ENCODE measurements at places on chromosomes 1 and 21.

DNA sequence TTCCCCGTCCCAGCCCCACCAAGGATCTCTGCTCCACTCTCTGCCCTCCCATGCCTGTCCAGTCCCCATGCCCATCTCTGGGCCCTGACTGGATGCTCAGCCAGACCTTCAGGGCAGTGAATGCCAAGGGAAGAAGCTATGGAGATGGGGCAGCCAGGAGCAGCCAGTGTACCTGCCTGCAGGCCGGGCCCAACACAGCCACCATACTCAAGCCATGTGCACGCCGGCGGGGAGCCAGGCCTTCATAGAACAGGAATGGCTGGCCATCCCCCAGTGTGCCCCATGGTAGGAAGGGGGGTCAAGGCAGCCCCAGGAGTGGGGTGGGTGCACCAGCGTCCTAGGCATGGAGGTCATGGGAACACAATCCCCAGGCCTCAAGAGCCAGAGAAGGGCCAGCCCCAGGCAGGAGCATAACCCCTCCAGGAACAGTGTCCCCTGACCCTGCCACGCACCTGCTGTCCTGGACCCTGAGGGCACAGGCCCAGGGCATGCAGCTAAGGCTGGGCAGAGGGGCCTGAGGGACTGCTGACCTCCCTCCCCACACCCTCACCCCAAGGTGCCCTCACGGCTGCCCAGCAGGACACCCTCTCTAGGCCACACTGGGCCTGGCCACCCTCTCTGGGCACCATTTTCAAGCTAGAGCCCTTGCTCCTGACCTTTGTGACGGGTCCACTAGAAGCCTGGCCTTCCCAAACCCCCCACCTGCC lies 20.3 kb upstream of the ARF1 start:
- no peak for DNase-seq

DNA sequence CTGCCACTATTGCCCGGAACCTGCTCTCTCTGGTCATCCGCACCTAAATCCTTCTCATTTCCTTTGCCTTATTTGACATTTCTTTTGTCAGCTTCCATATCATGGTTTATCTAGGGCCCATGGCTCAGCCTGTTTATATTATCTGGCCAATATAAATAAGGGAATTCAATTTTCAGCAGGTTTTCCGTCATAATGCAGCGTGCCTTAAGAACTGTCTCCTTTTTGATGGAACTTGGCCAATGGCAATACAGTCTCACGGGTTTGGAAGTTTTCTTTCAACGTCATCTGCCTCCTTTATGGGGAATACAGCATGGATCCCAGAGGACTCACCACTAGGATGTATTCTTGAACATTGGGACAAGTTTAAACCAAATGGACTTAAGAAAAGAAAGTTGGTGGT lies 77.8 kb upstream of the KIAA0040 start:
- no peak for DNase-seq

- DNase-seq = no peak
These were observed 12.8 kb upstream of the E2F2 start for GRCh38 chr1:23543707-23544443.

DNA sequence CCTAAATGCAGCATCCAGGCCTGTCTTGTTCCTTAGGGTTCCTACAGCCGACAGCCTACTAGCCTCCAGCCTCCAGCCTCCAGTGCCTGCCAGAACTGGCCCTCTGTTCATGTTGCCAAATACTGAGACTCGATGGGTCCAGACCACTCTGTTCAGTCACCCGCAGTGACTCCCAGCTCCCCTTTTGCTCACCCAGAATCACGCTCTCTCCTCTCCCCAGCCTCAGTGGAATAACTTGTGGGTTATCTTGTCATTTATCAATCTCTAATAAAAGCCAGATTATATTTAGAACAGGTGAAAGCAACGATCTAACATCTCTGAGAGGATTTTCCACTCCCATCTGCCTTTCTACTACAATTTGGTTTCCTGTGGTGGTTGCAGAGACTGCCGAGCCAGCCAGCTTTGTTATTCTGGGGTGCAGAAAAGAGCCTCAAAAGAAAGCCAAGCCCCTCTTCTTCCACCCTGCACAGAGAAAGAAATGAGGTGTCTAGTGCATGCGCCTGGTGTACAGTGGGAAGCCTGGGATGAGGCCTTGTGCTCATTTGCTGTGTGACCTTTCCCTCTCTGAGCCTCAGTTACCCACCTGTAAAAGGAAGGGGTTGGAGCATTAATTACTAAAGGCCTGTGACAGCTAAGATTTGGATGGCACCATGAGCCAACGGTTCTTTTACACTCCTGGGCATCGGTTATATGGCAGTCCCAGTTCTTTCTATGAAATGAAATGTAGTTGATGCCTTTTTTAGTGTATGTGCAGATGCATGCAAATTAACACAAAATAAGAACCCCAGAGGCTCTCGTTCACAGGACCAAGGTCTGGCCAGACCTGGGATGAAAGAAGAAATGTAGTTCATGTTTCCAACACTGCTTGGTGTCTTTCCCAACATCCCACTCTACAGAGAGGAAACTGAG lies 42.9 kb upstream of the ID3 start:
- DNase-seq = no peak

DNA sequence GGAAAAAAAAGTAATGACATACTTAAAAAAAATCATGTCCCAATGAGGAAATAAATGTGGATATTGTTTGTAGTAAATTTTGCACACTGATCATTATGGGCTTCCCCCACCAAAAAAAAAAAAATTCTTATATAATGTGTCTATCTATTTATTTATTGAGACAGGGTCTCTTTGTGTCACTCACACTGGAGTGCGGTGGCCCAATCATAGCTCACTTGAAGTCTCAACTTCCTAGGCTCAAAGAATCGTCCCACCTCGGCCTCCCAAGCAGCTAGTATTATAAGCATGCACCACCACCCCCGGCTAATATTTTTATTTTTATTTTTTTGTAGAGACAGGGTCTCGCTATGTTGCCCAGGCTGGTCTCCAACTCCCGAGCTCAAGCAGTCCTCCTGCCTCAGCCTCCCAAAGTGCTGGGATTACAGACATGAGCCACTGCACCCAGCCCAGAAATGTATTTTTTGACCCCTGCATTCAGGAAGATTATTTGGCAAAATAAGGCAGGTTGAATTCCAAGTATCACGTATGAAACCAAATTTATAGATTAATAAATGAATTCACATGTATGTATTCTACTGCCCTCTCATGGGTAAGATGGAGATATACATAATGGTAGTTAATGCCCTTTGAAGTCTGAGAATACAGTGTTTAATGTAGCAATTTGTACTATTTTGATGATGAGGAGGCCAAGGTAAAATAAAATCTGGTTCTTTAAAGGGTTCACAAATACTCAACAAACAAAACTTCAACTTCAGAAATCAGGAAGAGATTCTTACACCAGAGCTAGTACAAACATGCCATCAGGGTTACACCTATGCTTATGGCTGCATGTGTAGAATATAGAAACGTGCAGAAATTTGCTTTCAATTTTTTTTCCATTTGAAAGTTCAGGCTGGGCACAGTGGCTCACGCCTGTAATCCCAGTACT lies 1.4 kb upstream of the DENND2C start:
- DNase-seq = peak; percentile 35

GRCh38 chr1:167208624-167208976 lies 12.1 kb upstream of the POU2F1 start:
- no peak for DNase-seq

GRCh38 chr1:181583598-181583997 lies 100.3 kb downstream of the CACNA1E start:
- DNase-seq = no peak

- DNase-seq = no peak
These were observed 430 bp downstream of the WASF2 start for GRCh38 chr1:27489501-27489972.

GRCh38 chr1:30840904-30841598 lies 67.5 kb downstream of the SDC3 start:
- no peak for DNase-seq

DNA sequence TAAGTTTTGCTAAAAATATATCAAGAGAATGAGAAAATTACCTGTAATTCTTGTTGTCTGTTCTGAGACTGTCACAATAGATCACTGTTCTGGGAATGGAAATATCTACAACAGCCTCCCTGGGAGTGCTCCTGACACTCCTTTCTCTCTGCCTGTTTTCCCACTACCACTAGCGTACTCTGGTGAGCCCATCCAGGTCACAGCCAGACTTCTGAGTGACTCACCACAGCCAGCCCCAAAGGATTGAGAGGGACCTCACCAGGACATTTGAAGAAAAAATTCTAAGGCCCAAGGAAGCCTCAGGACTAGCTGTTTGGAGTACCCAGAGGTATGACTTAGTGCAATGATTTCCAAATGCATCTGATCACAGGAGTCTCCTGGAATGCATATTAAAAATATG lies 39.0 kb upstream of the TADA1 start:
- no peak for DNase-seq

DNA sequence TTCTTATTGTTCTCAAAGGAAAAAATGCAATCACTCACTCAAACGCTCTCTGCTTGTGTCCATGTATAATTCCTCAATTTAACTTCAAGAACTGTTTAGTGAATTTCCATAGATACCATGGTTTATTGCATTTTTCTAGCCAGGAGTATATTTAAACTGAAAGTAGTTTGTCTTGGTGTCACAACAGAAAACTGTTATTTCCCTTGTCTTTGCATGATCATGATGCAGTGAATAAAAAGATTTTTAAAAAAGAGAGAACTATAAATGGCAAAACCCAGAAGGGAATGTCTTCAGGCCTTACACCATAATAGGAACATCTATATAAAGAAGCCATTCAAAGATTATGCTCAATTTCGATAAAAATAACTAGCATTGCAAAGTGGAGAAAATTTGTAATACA lies 523.5 kb upstream of the ADGRL4 start:
- no peak for DNase-seq

GRCh38 chr1:96362623-96363022 lies 359.0 kb upstream of the PTBP2 start:
- peak; percentile 81 for DNase-seq

GRCh38 chr1:112674986-112675727 lies 698 bp downstream of the MOV10 start:
- DNase-seq = peak; percentile 78

- DNase-seq = peak; percentile 65
These were observed 919 bp downstream of the MCL1 start for GRCh38 chr1:150578272-150579109.

GRCh38 chr1:192920412-192920811 lies 111.6 kb downstream of the RGS2 start:
- no peak for DNase-seq

GRCh38 chr1:89907727-89908212 lies 86.9 kb downstream of the LRRC8D start:
- DNase-seq = no peak

DNA sequence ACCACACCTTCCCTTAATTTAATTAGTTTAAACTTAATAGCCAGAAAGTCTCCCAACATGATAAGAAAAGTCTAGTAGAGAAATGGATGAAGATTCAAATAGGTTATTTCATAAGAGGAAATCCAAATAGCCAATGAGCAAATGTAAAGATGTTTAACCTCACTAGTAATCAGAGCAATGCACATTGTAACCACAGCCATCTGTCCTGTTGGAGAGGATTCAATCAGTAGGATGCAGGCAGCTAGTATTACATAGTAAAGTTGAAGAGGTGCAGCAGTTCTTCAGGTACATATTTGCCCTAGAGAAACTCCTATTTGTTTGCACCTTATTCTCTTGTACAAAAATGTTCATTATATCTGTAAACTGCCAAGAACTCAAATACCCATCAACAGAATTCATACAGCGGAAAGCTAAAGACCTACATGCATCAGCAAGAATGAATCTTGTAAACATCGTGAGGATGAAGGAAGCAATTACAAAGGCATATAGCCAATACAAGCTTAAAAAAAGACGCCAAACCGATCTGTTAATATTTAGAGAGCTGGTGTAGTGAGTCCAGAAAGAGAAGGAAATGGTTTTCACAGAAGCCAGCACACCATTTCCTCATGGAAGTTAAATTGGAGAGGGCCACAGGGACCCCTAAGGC lies 27.9 kb downstream of the DIP2A start:
- DNase-seq = no peak

DNA sequence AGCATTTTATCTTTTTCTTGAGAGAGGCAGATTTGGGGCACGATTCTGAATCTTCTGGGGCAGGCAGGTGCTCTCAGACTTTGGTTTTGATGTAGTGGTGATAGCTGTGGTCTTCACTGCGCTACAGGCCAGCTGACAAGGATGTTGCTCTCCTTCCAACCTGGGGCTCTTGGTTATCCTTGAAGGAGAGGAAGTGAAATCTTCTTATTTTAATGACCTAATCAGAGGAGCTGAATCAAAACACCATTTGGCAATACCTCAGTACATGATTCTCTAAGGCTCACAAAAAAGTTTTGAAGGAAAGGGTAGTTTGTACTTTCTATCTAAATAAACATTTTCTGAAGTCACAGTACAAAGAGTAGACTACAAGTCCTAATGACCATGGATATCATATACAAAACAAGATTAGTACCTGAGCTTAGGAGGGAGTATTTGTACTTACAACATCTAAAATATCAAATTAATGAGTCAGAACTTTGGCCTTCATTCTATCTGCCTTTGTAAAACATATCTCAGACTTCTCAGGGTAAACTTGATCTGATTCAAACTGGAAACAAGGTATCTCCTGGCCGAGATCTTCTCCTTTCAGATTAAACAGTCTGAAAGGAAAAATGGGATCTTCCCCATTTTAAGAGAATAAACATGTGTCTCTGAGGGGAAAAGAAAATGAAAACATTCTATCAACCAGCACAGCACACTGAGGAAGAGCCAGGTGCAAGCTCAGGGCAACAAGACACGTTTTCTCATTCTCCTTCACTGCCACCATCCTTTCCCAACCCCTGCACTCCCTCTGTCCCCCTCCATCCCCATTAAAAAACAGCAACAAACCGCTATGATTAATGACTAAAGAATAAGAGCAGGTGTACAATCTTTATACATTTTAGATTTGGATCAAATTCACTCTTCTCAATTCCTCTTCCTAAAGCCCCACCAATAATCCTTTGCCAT lies 69.2 kb downstream of the SH3GLB1 start:
- DNase-seq = no peak

DNA sequence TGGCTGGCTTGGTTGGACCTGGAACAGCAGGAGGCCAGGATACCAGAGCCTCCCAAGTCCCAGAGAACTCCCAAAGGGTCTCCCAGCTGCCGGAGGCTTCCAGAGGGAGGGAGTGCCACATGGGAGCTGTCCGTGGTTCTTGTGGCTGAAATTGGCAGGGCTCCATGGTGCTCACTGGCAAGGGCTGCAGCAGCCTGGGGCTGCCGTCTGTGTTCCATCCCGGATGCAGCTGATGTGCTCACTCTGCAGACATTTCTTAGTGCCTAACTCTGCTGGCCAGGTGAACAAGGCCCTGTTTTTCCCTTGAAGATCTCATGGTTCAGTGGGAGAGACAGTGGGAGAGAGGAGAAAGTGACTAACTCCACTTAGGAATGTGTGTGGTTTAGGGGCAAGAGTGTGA lies 261.1 kb downstream of the CAMTA1 start:
- peak; percentile 76 for DNase-seq

- peak; percentile 57 for DNase-seq
These were observed 7.1 kb upstream of the TMEM61 start for GRCh38 chr1:54973205-54973921.

DNA sequence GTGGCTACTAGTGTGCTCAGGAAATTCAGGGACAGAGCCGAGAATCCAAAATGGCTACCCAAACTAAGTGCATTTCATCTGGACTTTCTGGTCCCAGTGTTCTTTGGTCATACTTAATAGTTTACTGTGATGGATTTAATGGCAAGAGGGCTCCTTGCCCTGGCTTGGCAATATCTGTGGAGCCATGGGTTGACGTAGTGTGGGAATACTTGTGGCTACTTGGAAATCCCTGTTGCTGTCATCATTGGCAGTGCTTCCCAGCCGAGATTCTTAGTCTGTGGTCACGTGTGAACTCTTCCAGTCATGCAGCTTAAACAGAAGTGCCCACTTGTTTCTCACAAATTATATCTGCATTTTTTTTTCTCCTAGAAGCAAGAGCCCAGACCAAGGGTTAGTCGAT lies 198.9 kb downstream of the HS2ST1 start:
- no peak for DNase-seq
